ENCODE measurements at places on chromosomes 16 and 17.

DNA sequence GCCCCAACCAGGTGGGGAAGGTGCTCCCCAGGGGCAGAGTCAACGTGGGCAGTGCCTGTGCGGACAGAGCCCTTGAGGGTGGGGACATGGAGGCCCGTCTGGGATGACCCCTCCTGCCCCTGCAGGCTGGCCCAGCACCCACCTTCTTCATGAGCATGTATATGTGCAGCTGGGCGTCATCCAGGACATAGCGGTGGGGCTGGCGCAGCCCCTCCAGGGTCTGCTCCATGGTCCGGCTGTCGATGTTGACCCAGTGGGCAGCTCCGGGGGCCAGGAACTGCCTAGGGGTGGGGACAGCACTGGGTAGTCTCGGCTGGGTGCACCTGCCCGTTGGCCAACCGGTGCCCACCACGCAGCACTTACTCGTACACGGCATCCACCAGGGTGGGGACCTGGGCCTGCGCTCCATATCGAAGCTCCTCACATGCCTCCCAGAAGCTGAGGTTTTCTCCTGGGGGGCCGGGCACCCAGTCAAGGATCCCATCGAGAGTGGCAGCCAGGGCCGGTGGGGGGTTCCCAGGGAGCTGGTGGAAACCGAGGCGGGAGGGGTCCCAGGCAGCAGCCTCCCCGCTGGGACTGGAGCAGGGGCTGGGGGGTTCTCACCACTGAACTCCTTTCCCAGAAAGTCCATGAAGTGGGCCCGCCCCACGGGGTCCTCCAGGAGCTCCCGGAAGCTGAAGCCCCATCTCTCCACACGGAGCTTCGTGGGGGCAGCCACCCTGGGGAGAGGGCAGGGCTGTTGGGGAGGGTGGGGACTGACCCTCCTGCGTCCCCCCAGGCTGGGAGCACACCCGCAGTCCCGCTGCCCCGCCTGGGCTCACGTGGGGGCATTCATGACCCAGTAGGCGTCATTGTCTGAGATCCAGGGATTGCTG is 5.1 kb downstream of the RGS11 start:
- no peak for DNase-seq

DNA sequence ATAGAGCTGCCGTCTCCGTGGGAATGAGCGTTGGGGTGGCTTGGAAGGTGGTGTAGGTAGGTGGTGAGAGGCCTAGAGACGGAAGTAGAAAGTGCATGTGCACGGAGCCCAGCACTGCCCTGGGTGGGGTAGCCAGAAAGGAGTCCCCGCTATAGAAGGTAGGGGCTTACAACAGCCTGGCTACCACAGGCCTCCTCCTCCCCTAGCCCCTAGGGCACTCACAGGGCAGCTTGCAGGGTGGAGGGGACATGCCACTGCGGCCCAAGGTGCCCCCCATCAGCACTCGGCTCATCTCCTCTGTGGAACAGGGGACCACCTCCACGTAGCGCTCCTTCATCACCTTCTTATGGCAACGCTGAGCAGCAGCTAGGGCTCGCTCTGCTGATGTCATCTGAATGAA is 5.0 kb downstream of the ESRP2 start:
- no peak for DNase-seq

GRCh38 chr17:69358688-69359596 is 32.0 kb upstream of the ABCA5 start:
- peak; percentile 13 for DNase-seq

DNA sequence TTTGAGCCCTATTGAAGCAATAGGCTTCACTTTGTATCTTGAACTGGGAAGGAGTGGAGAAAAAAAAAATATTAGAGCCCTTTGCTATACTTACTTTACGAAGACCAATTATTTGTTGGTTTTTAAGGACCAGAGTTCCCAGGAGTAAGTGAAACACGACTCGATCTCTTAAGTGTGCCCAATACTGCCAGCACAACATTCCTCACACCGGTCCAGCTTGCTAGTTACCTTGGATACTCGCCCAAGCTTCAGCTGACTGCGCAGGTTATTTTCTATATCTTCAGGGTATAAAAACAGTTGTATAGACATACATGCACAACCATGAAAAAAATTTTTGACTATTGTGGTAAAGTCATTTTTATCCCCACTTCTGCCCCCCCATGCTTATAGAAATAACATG is 72.1 kb downstream of the RPTOR start:
- DNase-seq = no peak

DNA sequence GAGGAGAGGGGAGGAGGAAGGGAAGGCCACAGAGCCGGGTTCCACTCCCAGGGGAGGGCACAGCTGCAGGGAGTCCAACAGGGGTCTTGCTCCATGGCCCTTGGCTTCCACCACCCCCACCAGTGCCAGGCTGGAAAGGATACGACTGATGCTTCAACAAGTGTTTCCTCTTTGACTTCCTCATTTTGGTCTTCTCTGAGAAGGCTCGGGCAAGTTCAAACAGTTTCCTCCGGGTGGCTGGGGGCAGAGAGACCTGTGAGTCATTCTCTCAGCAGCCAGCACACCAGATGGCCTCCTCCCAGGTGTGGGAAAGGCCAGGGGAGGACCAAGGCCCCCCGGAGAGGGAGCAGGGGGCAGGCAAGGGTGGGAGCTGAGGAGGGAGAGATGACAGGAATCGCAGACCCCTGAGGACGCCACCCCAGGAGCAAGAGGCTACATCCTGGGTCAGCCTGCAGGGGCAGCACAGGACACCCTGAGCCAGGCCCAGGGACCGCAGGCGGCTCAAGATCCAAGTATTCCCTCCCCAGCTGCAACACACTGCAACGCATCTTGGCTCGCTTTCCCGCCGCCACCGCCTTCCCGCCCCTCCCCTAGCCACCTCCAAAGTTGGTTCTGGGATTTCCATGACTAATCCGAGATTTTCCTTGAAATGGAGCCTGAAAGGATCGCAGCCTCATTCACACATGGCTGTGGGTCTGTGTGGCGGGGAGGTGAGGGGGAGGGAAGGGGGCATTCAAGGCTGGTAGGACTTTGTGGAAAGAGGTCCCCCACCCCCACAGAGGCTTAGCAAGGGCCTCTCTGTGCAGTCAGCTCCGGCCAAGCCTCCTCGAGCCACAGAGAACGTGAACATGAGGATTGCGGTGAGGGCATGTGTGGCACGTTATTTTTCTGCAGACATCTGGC is 18.4 kb upstream of the MRPS23 start:
- no peak for DNase-seq

DNA sequence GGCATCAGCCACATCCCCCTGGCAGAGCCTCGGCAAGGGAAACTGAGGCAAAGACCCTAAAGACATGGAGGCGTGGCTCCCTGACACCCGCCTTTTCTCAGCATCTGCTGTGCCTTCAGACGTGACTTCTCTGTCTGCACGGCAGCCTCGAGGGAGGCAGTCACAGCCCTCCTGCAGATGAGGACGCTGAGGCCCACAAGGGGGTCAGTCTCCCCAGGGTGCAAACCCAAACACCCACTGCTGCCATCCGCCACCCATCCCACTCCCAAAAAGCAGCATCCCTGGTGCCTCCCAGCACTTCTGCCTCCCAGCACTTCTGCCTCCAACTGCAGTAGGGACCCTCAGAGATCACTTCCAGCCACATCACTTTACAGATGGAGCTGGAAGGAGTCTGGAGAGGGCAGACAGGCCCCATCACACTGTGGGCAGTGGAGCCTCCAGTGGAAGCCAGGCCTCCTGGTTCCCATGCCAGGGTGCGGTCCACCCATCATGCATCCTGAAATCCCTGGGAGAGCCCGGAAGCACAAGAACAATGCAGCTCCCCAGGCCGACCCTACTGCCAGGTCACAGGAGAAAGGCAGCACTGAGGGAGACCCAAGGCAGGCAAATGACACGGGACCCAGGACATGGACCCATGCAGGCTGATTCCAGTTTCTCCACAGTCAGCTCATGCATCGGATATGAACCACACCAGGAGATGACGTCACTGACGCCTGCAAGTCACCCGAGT is 23.8 kb downstream of the KDM8 start:
- DNase-seq = no peak

- no peak for DNase-seq
These were observed 41.8 kb downstream of the NOL11 start for GRCh38 chr17:67759355-67760171.

DNA sequence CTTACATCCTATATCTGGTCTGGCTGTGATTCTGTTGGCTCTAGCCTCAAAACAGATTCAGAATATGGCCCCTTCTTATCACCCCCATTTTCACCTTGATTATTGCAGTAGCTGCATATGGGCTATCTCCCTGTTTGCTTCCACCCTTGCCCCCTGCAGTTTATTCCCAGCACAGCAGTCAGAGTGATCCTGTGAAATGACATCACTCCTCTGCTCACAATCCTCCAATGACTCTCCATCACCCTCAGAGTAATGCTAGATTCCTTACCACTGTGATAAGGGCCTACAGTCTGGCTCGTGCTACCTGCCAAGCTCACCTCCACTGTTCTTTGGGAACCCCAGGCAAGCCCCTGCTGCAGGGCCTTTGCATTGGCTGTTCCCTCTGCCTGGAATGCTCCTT is 92.5 kb downstream of the ASIC2 start:
- DNase-seq = peak; percentile 9

GRCh38 chr16:69607674-69608073 is 41.9 kb downstream of the NFAT5 start:
- no peak for DNase-seq

- DNase-seq = no peak
These were observed 1.8 kb downstream of the KIAA0513 start for GRCh38 chr16:85029408-85029784.

DNA sequence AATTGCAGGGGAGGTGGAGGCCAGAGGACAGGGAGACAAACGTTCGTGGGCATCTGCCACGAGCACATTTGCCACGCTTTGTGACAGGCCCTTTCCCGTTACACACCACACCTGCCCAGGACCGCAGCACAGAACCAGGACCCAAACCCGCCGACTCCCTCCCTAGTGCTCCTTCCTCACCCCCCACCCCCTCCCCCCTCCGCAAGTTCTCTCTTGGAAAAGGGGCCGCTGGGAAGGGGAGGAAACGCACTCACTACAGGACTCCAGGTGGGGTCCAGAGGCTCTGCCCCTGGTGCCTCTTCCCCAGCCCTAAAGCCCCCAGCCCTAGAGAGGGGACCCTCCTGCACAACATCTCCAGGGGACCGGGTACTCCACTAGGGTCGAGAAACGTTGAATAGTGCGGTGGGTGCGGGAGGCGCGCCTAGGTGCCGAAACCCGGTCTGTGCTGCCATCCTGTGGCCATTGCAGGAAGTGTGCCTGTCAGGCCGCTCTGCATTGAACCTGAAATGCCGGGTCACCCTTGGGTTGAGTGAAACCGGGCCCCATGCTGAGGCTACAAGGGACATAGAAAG is 21.9 kb upstream of the EIF1 start:
- DNase-seq = peak; percentile 79

GRCh38 chr17:79658811-79659207 is 48.0 kb upstream of the RBFOX3 start:
- DNase-seq = no peak

- DNase-seq = no peak
These were observed 111.0 kb downstream of the N4BP1 start for GRCh38 chr16:48498769-48499631.

GRCh38 chr17:63984236-63984635 is 11.5 kb upstream of the SCN4A start:
- DNase-seq = no peak

DNA sequence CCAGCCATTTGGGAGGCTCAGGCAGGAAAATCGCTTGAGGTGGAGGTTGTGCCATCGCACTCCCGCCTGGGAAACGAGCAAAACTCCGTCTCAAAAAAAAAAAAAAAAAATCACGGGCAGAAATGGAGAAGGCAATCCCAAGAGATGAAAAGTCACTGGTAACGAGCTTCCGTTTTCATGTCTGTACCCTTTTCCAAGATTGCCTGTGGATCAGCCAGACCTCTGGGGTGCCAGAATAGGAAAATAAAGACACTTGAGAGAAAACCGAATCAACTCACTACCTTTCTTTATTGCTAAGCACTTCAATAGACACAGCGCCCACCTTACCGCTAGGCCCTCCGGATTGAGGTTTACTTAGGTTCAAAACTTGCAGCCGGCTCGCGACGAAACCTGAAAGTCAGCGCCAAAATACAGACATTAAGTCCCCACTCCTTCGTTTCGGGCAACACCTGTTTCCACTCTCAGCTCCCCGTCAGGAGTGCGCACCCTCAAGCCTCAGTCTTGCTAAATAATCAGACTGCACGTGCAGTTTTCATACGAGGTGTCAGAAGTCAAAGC is 970 bp upstream of the TRAF7 start:
- DNase-seq = peak; percentile 51

- no peak for DNase-seq
These were observed 3.6 kb upstream of the RCVRN start for GRCh38 chr17:9908649-9909042.

DNA sequence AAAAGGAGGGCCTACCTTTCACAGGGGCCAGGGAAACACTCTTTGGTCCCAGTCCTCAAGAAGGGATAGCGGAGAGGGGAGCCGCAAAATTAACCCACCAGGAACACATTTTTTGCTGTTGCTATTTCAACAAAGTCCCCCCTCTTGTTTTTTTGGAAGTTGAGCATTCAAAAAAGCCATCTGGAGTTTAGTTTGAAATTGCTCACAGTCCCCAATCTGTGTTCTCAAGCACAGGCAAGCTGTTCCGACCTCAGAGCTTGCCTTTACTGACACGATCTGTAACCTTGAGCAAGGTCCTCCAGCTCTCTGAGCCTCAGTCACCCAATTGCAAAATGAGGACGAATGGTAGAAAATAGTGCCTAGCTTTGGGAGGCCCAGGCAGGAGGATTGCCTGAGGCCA is 131.1 kb downstream of the ZNF423 start:
- DNase-seq = no peak

DNA sequence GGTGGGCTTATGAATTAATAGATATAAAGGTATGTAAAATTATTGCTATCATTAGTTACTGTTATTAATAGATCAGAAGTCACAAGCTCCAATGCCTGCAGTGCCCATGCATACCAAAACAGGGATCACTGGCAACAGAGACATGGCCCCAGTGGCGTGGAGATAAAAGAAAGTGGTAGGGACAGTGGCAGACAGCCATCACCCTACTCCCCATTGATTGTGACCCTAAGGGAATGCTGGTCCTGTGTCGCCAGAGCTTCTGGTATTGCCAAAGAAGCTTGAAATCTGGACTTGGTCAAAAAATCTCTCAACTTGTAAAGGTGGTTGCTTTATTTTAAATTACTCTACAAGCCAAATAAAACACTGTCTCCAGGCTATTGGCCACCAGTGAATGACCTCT is 279.1 kb downstream of the IRX3 start:
- DNase-seq = no peak

DNA sequence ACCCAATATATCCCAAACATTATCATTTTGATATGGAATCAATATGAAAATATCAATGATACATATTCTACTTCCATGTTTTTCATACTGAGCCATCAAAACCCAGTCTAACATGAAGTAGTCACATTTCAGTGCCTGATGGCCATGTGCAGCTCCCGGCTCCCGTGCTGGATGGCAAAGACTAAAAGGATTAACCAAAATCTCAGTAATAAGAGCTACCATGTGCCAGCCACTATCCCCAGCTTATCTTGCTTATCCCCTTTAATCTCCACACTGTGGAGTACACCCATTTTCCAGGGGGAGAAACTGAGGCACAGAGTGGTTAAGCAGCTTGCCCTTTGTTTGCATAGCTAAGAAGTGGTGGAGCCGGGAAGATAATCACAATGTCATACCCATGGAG is 9.2 kb downstream of the CD300LG start:
- no peak for DNase-seq

- no peak for DNase-seq
These were observed 14.4 kb upstream of the TIMP2 start for GRCh38 chr17:78939615-78940014.

- DNase-seq = no peak
These were observed 24.1 kb downstream of the C16orf96 start for GRCh38 chr16:4580250-4580649.

Data from NCI-H345 (cell line).